ENCODE measurements at places on chromosomes 2 and 18. TPM values are rescaled to one million over a fixed set of nuclear protein-coding genes. Genes with fewer than 3 reads are reported as not detected.
A peak's percentile ranks its signal among the peaks of the same experiment; 100 is the strongest.

- no peak for DNase-seq
Measured at GRCh38 chr2:142426064-142426463, 295.2 kb upstream of the LRP1B start.

GRCh38 chr2:192655916-192656315, 461.2 kb upstream of the TMEFF2 start:
- DNase-seq = no peak

The ZDBF2 gene
- 2.3 TPM for polyA plus RNA-seq

The AOX1 gene
- 3.5 TPM for polyA plus RNA-seq

GRCh38 chr2:190856985-190857384, 23.6 kb upstream of the GLS start:
- no peak for DNase-seq

GRCh38 chr2:64943387-64944150, 45.6 kb upstream of the SLC1A4 start:
- DNase-seq = peak; percentile 38

The LOXHD1 gene
- polyA plus RNA-seq = 0.19 TPM

- DNase-seq = no peak
Measured at GRCh38 chr2:205539603-205540002, 142.7 kb upstream of the NRP2 start.

The IL1B gene
- 0.29 TPM for polyA plus RNA-seq

GRCh38 chr2:241321886-241322285, 6.2 kb downstream of the SEPTIN2 start:
- DNase-seq = no peak

GRCh38 chr2:19902216-19902740, 495 bp upstream of the TTC32 start:
- no peak for DNase-seq

The LAMA1 gene
- polyA plus RNA-seq = 0.75 TPM

- no peak for DNase-seq
Measured at GRCh38 chr2:179376881-179377280, 112.2 kb upstream of the SESTD1 start.

DNA sequence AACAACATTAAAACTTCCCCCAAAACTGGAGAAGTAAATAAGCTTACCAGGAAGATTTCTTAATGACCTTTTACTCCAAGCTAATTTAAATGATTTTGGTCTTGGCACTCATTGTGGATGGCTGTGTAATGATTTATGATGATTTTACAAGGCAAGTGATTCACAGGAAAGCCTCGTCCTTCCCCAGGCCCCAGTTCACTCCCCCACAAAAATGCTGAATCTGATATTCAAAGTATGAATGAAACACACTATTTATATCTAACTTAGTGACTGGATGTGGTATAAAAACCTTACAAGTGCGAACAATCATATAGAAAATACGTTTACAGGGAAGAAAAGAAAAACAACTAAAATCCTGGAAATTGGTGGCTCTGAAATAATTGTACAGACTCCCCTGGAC, 49.8 kb downstream of the ZNF516 start:
- DNase-seq = no peak

- no peak for DNase-seq
Measured at GRCh38 chr2:236579746-236580315, 10.2 kb downstream of the ACKR3 start.

- no peak for DNase-seq
Measured at GRCh38 chr2:12951657-12951973, 234.9 kb downstream of the TRIB2 start.

GRCh38 chr2:113211226-113212105, 37.7 kb downstream of the PSD4 start:
- no peak for DNase-seq

The HAAO gene
- polyA plus RNA-seq = 6.4 TPM

GRCh38 chr2:153487448-153487847, 8.9 kb upstream of the RPRM start:
- no peak for DNase-seq

The VWA3B gene
- polyA plus RNA-seq = 0.07 TPM

DNA sequence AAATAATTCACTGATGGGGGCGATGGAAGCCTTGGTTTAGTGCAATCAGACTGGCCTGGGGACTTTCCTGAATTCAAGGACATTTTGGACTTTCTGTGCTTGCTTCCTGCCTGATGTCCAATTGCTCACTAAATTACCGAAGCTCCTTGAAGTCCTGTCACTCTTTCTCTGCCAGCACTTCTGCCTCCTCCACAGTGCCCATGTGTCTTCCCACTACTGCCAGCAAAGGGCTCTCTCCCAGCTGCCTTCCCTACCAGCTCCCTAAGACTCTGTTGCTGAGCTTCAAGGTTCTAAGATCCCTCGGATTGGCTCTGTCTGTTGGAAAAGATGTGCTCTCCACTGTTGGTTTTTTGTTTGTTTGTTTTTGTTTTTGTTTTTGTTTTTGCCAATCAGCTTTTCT, 158.1 kb downstream of the MTCL1 start:
- no peak for DNase-seq

GRCh38 chr18:50469380-50469781, 90.5 kb upstream of the MAPK4 start:
- peak; percentile 53 for DNase-seq

DNA sequence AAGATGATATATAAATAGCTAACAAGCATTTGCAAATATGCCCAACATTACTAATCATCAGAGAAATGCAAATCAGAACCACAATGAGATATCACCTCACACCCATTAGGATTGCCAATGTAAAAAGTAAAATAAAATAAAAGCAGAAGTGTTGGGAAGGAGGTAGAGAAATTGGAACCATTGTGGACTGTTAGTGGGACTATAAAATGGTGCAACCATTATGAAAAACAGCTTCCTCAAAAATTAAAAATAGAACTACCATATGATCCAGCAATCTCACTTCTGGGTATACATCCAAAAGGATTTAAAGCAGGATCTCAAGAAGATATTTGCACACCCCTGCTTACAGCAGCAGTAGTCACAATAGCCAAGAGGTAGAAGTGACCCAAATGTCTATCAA, 99.8 kb upstream of the DAPL1 start:
- DNase-seq = no peak

GRCh38 chr2:45210462-45211195, 201.4 kb upstream of the SIX2 start:
- DNase-seq = no peak

DNA sequence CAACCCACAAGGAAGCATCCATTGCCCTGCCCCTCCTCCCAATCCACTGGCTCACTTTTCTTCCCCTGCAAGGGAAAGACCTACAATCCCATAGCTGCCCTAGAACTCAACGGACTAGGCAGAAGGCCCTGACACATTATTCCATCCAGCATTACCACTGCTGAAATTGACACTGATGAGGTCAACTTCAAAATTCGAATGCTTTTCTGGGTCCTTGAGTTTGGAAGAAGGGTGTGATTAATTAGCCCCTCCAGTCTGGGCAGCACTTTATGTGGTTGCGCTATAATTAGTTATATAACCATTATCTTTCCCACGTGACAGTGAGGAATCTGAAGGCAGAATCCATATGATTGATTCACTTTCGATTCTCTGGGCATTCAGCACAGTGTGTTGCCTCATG, 55.7 kb downstream of the EVA1A start:
- DNase-seq = no peak

GRCh38 chr2:121063471-121063870, 221.5 kb downstream of the TFCP2L1 start:
- no peak for DNase-seq

- DNase-seq = no peak
Measured at GRCh38 chr18:57220480-57220879, 73.6 kb downstream of the BOD1L2 start.

- no peak for DNase-seq
Measured at GRCh38 chr18:37584952-37585695, 19.5 kb upstream of the CELF4 start.

The GPR35 gene
- 5.2 TPM for polyA plus RNA-seq

DNA sequence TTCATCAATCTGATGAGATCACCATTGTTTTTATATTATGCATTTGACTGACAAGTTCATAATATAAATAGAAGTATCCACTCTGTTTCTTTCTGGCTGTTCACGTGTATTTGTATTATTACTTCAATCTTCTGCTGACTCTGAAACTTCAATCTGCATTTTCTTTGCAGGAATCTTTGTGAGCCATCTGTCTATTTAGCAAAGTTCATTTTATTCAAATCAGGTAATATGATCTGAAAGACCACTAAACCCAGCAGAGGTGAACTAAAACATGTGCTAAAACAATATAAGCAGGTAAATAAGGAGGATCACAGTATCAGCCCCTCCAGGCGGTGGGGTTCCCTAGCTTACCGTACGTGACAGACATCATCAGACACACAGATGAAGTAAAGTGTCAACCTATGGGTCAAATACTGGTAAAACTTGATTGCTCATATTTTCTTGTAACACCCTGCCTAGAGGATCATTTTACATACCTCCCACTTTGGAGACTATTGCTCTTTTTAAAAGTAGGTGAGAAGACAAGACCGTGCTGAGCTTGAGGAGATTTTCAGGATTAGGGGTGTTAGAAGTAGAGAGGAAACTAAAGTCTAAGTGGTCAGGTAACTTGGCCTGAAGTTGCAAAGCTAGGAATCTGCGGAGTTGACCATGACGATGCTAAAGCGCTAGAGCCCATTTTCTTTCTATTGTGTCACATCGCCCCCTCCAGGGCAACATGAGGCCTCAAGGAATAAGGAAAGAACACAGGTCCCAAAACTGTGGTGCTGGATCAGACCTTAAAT, 9.0 kb downstream of the DTNB start:
- DNase-seq = peak; percentile 11

The PLGLB1 gene
- polyA plus RNA-seq = 0.83 TPM

- no peak for DNase-seq
Measured at GRCh38 chr2:64120928-64121327, 23.3 kb downstream of the PELI1 start.

The PRSS56 gene
- polyA plus RNA-seq = not detected

- no peak for DNase-seq
Measured at GRCh38 chr2:160126315-160126714, 63.9 kb upstream of the PLA2R1 start.

DNA sequence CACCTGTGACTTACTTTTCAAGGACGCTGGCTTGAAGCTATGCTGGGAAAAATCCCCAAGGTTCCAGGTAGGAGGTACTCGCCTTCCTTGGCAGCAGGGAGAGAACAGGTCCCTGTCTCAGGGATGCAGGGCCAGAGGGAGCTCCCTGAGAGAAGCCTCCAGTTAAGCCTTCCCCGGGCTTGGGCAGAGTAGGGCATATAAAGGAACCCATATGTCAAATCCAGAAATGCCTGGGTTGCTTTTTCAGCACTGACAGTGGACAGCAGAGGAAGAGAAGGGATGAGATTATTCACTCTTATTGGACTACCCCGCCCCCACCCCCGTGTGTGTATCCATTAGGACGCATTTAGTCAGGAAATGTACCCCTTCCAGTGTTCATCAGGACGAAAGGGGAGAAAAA, 89.3 kb upstream of the TEX51 start:
- DNase-seq = no peak

- DNase-seq = no peak
Measured at GRCh38 chr18:48356909-48357631, 52.1 kb downstream of the ZBTB7C start.
